ENCODE measurements at places on chromosomes 6 and 20. TPM values are rescaled to one million over a fixed set of nuclear protein-coding genes. Genes with fewer than 3 reads are reported as not detected.

Gene COL19A1
- 3.4 TPM for polyA plus RNA-seq

Gene SPEF1
- not detected for polyA plus RNA-seq

Gene GJA10
- polyA plus RNA-seq, result not detected

Gene POU5F1
- polyA plus RNA-seq, result not detected

Gene PABPC1L
- not detected for polyA plus RNA-seq

Gene TMEM244
- not detected for polyA plus RNA-seq

Gene CGA
- 2.2 TPM for polyA plus RNA-seq

Gene ATP9A
- polyA plus RNA-seq, result 46.5 TPM

Gene ENPP3
- polyA plus RNA-seq, result 0.32 TPM

Gene CYP39A1
- polyA plus RNA-seq, result 1.9 TPM

Gene HSPA1L
- polyA plus RNA-seq, result not detected

Gene ZBTB22
- polyA plus RNA-seq, result 12.1 TPM

Gene MUC22
- polyA plus RNA-seq, result 4.3 TPM

Gene PRL
- polyA plus RNA-seq, result 0.14 TPM

Gene CTSZ
- polyA plus RNA-seq, result 64.2 TPM

Gene BPI
- polyA plus RNA-seq, result 0.46 TPM

Gene TREM1
- polyA plus RNA-seq, result 0.27 TPM

Gene RAMACL
- 0.28 TPM for polyA plus RNA-seq

Gene NDUFAF5
- polyA plus RNA-seq, result 17.0 TPM

Gene ECT2L
- not detected for polyA plus RNA-seq

Gene CTAGE9
- polyA plus RNA-seq, result not detected

Gene DYNLT2
- 3.1 TPM for polyA plus RNA-seq

Gene ZNF322
- 16.6 TPM for polyA plus RNA-seq

Gene CLPSL2
- polyA plus RNA-seq, result not detected

Gene SLC17A4
- polyA plus RNA-seq, result not detected

Gene INSM1
- polyA plus RNA-seq, result 0.17 TPM

Gene ARMC2
- polyA plus RNA-seq, result 6.0 TPM

Gene PAX1
- 0.56 TPM for polyA plus RNA-seq

Gene TRIM31
- polyA plus RNA-seq, result 0.23 TPM

Gene KCNK16
- not detected for polyA plus RNA-seq

Gene GPX5
- not detected for polyA plus RNA-seq

Gene XKR7
- 1.3 TPM for polyA plus RNA-seq

Gene SOBP
- polyA plus RNA-seq, result 17.4 TPM

Gene RWDD2A
- 5.2 TPM for polyA plus RNA-seq

Gene TCEA2
- 46.5 TPM for polyA plus RNA-seq

Gene CNPY3
- polyA plus RNA-seq, result 26.3 TPM

Gene SYNGAP1
- polyA plus RNA-seq, result not detected

Gene BPIFB1
- not detected for polyA plus RNA-seq

Gene PSMB8
- 15.3 TPM for polyA plus RNA-seq

Gene FERMT1
- 0.32 TPM for polyA plus RNA-seq

Gene PAK5
- polyA plus RNA-seq, result 0.22 TPM

Gene DEFB132
- not detected for polyA plus RNA-seq

Gene FILIP1
- polyA plus RNA-seq, result 31.1 TPM

Gene ASIP
- not detected for polyA plus RNA-seq

Gene ZSCAN23
- polyA plus RNA-seq, result not detected

Gene TTK
- polyA plus RNA-seq, result 17.1 TPM

Gene ADA
- polyA plus RNA-seq, result not detected

Gene CEP57L1
- polyA plus RNA-seq, result 12.4 TPM

All from muscle of arm (tissue), 14 donors.